Skin of body (tissue), 3 donors: ENCODE measurements at places on chromosomes 2 and 18. TPM values are rescaled to one million over a fixed set of nuclear protein-coding genes. Genes with fewer than 3 reads are reported as not detected.

SLC8A1 gene
- total RNA-seq: 35.5 TPM

DNA sequence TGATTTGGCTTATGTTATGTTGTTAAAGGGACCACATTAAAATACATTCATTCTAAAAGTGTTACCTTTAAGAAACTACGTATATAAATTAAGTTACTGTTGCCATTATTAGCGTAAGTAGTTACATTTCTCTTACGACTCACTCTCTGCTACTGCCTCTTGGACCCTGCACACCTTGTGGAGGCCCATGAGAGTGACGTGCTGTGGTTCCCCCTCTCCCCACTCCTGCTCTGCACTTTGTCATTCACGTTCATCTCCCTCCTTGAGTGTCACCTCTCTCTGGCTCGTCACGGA is 830 bp upstream of the MERTK start:
- DNase-seq: no peak

- DNase-seq: no peak
Observed at GRCh38 chr2:31334311-31335026, 80.1 kb downstream of the XDH start.

GRCh38 chr2:152694161-152694661 is 23.1 kb downstream of the PRPF40A start:
- DNase-seq: no peak

DNA sequence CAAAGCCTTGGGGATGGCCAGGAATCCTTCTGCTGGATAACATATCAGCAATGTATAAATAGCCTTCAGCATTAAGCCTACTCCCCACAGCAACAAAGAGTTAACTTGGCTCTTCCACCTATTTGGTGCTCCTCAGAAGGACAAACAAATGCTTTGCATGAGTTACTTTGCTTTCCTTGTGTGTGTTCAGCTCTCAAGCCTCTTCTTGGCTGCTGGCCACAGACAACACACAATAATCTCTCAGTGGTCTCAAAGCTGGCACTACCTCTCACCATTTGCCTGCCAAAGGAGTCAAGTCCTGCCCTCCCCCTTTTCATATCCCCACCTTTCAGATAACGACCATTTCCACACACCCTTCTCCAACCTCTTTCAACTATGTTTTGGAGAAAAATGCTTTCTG is 17.5 kb downstream of the FTCDNL1 start:
- no peak for DNase-seq

GRCh38 chr2:48952614-48953013 is 197.1 kb upstream of the LHCGR start:
- DNase-seq: no peak

DNA sequence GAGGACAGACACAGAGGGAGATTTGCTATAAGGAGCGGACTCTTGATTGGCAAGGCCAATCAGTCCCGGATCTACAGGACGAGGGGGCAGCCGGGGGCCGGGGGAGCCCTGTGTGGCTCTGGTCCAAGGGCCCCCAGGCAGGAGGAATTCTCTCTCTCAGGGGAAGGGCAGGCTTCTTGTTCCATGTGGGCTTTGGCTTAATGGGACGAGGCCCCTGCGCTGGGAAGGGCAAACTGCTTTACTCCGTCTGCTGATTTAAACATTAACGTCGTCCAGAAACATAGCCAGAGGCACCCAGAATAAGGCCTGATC is 75.9 kb downstream of the TMEM18 start:
- no peak for DNase-seq

DNA sequence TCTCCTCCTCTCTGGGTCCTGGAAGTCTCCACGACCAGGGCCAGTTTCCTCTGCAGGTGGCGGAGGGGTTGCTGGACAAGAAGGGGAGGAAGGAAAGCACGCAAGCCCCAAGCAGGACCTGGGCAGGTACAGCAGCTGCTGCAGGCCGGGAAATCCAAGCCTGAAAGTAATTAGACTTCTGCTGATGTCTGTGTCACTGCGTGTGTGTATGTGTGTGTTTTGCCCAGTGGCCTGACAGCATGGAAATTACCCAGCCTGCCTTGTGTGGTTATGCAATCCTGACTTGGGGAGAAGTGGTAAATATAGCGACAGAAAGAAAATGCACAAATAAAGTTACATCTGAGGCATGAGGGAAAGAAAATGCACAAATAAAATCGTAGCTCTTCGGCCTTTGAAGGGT is 121.8 kb upstream of the ZBTB14 start:
- DNase-seq: no peak

DNA sequence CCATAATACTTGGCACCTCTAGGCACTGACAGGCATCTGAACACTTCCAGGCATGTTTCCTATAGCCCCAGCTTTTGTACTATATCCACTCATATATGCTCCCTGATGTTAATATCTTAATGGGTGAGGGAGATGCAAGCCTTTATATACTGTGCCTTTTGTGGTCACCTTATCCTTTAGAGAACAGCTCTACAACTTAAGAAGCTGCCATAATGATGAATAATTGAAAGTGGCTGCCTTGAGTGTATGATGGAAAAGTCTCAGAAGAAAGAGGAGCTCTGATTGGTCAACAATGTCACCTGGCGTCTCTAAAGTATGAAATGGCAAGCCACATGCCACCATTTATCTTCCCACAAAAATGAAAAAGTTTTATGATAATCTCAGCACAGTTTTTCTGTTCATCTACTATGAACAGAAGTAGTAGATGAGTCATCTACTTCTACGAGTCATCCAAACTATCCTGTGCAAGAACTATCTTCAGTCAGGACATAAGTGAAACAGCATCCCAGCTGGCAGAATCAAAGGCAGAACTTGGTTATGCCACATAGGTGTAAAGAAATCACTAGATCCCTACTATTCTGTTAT is 997.9 kb upstream of the CELF4 start:
- DNase-seq: no peak

DNA sequence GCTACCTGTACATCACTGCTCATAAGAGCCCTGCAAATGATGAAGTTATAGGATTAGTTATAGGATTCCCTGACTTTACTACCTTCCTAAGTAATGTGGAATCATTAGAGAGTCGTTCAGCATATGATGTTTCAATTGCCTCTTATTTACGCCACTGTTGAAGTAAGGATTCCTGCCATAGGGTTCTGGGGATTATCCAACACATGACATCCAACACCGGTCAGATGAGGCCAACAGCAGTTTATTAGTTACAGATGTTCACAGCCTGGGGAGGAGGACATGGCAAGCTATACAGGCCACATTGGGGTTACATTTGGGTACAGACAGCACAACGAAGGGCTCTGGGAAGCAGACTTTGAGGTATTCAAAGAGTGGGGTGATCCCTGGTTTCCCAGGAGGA is 134.1 kb upstream of the MC4R start:
- no peak for DNase-seq

DNA sequence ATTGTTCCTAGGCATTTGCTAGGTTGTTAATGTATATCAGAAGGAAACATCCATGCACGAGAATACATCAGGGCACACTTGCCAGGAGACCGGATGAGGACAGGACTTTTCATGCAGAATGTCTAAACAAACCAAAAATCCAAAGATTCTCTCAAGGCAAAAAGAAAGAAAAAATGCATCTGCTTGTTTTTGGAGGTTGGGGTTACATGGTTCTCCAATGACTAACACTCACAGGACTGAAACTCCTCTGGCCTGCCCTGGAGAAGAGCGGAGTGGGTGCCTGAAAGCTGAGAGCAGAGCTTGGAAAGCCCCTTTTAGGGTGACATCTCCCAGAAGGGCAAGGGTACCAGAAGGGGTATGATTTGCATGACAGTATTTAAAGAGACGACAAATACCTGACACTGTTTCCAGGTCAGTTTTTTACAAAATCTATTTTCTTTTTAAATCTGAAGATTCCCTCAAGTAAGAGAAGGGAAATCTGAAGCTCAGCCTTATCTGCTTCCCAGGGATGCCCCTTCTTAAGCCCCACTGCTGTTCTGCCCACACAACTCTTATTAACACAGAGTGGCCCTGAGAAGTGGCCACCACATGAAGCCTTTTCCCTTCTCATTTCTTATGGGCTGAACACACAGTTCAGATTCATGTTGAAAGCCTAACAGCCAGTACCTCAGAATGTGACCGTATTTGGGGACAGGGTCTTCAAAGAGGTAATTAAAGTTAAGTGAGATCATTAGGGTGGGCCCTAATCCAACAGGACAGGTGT is 216.4 kb downstream of the STK39 start:
- DNase-seq: no peak
